ENCODE measurements at places on chromosomes 2 and 18.

GRCh38 chr18:61657066-61657732, 235.6 kb downstream of the RNF152 start:
- DNase-seq: no peak

DNA sequence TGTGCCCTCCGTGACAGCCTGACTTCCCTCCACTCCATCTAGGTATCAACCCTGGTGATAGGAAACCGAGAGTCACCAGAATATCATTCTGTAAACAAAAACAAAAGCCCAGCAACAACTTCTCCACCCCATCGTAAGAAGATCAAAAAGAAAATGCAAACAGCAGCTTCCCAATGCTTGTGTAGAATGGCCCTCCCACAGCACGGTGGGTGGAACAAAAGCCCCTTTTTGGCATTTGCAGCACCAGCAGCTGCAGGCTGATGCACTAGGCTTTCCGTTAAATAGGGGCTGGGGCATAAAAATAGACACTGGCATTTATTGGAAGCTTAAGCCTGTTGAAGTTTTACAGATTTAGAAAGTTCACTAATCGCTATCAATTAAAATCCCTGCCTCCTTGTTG, 513.0 kb downstream of the GALR1 start:
- no peak for DNase-seq

- DNase-seq: no peak
These were observed 114.0 kb downstream of the GATA6 start for GRCh38 chr18:22283397-22283796.

DNA sequence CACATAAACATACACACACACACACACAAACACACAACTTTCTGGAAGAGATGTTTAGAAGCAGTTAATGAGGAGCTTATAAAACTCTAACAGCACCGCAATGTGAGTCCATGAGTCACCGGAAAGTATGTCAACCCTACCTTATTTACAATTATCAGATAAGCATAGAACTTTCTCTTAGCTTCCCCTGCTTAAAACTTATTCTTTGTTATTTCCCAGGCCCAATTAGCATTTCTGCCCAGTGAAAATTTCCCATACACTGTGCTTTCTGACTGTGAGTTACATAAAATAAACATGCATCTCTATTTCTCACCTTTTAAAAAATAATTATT, 737.6 kb downstream of the LRP1B start:
- DNase-seq: no peak

DNA sequence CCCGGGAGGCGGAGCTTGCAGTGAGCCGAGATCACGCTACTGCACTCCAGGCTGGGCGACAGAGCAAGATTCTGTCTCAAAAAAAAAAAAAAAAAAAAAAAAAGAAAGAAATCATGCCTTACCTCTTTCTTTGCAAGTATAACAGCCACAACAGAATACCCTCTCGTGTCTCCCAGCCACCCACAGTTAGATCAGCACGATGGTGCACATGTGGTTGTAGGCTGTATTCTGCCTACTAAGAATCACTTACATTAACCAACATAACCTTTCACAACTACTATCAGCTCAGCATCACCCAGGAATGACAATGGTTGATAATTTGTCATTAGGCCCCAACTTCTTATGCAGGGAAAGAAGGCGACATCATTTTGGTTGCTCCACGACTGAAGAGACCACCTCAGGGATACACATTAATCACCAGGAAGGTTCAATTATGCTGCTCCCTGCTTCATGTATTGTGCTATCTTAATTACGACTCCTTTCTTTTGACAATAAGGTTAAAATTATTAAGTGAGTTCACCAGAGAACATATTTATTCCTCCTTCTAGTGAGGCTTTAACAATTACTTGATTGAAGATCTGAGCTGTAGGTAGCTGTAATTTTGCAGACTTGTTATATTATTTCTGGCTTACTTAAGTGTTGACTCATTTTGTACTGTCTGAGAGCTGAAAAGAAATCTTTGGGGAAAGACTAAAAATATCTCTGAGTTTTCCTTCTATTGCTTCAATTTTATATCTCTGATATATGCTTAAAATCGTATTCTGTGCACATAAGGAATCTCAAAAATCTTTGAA, 120.1 kb downstream of the LRP1B start:
- no peak for DNase-seq
